CD4-positive, alpha-beta T cell treated with Interleukin-6 for 4 hours (primary cell): ENCODE measurements at places on chromosomes 7 and 10.
A peak's percentile ranks its signal among the peaks of the same experiment; 100 is the strongest.

GRCh38 chr10:115857856-115858255 lies 415.1 kb downstream of the GFRA1 start:
- no peak for DNase-seq

DNA sequence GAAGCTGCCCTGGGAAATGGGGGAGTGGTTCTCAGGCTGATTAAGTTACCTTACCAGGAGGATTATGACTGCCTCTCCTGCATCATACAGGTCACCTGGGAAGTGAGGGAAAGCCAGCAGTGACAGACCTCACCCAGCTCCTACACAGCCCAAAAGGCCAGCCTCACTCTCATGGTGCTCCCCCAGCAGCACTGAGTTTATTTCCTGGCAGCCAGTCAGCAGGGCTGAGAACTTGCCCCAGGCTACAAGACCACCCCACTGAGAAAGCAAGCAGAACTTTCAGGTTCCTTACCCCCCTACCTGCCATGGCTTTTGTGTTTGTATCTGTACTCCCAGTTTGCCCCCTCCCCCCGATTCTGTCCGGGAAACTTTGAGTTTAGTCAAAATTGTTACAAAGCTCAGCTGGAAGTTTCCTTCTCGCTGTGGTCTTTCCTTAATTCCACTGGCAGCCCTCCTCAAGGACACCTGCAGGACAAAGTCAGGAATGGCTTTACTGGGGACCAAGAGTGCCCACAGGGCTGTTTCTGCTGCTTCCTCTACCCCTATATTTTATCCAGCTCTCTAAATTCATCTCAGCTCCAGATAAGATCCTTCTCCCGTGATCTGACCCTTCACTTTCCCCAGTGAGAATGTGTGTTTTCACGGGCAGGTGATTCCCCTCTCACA lies 649.8 kb upstream of the MBL2 start:
- DNase-seq = no peak

DNA sequence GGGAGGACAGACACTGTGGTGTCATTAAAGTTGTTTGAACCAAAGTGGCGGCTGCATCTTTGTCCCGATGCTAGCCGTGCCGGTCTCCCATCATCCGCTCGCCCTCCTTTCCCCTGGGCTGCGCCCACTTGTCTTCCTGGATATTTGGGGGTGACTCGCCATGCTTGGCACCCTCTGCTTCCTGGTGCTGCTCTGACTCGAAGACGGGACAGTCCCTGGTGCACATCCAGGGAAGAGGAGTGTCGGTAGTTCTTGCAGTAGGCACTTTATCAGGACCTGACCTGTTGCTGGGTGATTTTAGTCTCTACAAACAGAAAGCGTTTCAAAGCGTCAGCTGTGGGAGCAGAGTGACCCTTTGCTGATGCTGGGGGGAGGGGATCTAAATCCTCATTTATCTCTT lies 68.3 kb upstream of the DNAJB6 start:
- DNase-seq = no peak

DNA sequence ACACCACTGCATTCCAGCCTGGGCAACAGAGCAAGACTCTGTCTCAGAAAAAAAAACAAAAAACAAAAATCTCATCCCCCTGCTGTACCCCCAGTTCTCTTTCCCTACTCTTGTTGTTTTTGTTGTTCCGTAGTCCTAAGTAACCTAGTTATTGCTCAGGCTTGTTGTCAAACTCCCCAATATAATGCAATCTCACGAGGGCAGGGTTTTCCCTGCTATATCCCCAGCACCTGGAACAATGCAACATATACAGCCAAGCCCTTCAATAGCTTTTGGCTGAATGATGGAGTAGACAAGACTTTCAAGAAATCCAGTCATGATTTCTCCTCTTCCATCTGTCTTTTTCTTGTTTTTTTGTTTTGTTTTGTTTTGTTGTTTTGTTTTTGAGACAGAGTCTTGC lies 10.2 kb downstream of the ACSL5 start:
- DNase-seq = no peak

- no peak for DNase-seq
These were observed 166.2 kb downstream of the CPEB3 start for GRCh38 chr10:92124616-92125143.

- DNase-seq = no peak
These were observed 490.0 kb upstream of the LRRN3 start for GRCh38 chr7:110600956-110601355.

- DNase-seq = no peak
These were observed 19.4 kb upstream of the CABCOCO1 start for GRCh38 chr10:61643316-61643751.

DNA sequence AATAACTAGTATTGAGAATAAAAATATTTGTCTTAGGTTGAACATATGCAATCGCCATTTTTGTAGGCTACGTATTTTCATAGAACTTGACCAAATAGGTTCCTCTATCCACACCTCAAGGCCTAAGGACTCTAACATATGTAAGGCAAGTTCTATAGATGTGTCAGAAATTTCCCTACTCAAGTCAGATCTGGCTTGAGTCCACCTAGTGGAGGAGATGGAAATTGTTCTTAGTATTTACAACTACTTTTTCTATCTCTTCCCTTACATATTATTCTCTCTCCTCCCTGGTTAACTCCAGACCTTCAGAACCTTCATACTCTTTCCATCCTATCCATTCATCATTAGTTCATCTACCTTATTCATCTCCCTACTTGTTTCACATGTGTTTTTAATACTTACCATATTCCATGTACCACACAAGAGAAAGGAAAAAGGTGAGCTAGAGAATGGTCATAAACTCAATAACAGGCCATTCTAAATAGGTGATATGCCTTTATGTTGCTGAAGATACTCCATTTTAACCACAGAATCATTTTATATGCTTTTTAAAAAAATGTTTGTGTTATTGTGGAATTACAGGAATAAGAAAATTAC lies 174.5 kb upstream of the HDAC9 start:
- no peak for DNase-seq

DNA sequence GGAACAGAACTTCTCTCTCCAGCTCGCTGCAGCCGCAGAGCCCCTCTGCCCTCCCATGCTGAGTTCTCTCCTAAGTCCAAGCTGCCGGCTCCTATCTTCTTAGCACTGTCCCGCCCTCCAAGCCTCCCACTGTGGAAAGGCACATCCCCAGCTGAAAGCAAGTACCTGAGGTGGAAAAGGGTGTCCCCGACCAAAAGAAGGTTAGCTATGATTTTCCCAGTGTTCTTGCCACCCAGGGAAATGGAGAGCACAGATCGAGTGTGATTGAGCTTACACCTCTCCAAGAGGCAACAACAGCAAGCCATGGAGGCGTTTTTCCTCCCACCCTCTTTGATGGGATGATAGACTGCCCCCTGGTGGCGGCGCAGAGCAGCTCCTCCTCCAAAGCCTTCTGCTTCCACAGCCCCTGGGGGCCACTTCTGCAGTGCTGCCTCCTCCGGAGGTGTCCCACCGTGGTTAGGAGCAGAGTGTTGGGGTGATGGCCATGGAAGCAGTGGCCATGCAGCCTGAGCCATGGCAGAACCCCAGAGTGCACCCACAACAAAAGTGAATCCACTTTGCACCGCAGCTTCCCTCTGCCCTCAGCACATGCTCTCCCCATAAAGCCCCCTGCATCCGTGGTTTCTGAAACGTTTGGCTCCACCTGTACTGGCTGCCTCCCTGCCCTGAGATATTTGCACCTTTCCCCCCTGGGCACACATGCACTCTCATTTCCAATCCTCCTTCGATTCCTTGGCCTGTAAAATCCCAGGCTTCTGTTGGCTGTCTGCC lies 143.1 kb upstream of the STK17A start:
- peak; percentile 54 for DNase-seq

GRCh38 chr7:128731184-128731583 lies 8.0 kb upstream of the CALU start:
- no peak for DNase-seq

GRCh38 chr7:8084836-8085235 lies 116.2 kb downstream of the GLCCI1 start:
- no peak for DNase-seq
